ENCODE measurements at places on chromosomes 5 and 9.

DNA sequence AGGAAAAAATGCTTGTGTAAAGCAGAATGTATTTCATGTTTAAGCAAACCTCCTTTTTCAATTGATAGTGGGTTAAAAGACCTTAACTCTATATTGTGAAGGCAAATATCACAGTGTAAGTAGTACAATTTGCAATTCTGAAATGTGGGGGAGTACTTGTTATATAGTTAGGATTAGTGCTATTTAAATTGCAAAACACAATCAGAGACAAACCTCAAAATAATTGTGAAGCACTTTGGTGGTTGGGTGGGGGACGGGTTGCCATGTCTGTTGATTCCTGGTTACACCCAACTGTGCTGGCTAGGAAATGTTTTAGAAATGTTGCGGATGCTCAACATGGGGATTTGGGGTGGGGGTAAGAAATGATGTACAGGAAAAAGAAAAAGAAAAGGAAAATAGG is 37.4 kb downstream of the EGFLAM start:
- no peak for DNase-seq

DNA sequence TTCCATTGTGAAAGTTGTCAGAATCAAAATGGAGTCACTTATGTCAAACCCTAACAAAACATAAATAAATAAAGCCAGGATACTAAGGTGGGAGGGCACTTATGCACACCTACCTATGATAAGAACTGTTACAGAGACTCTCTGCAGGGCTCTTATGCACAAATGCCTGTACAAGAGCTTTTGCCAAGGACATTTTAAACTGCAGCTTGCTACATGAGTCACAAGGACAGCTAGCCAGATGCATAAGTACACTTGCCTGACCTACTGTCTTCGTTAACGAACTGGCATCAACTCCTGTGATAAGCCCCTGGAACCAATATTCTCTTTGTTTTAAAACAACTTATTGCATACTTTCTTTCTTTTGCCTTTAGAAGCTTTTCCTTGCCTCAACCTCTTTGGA is 152.9 kb upstream of the SPEF2 start:
- DNase-seq: no peak

DNA sequence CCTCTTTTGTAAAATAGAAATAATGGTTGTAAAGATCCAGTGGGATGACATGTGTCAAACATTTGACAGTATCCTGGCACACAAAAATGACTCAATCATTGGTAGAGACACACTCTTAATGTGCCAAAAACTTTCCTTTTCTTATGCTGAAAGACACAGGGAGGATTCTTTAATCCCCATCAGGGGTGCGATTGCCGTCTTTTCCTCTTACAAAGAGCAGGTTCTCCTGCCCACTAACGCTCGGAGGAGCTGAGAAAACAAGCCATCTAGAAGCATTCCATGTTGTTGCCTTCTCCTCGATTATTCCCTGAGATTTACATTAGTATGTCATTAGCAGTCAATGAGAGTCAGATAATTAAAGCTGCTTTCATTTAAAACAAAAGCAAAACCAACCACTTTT is 342.6 kb upstream of the CCNH start:
- DNase-seq: no peak

- DNase-seq: no peak
Observed at GRCh38 chr5:160463740-160464465, 42.2 kb downstream of the PTTG1 start.

GRCh38 chr5:52796516-52797103 is 8.9 kb downstream of the ITGA1 start:
- no peak for DNase-seq

GRCh38 chr9:121294866-121295661 is 27.1 kb downstream of the GSN start:
- no peak for DNase-seq

DNA sequence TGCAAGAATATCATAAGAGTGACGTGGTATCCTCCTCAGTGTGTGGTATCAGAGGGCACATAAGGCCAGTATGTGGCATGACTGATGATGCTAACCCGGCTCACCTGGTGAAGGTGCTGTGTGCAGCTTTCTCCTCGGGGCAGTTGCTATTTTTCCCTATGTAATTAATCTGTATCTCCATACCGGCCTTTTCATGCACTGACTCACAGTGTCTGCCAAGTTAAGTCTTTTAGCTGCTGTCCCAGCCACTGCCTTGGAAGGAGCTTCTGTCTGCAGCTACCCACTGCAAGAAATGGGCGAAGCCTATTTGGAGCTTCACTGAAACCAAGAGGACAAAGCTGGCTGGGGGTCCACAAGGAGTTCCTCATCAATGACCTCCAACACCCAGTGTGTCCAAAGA is 46.0 kb downstream of the NXNL2 start:
- DNase-seq: no peak

GRCh38 chr9:101201630-101202029 is 173.1 kb downstream of the PLPPR1 start:
- DNase-seq: no peak

GRCh38 chr5:158383486-158383885 is 524.5 kb upstream of the CLINT1 start:
- no peak for DNase-seq

DNA sequence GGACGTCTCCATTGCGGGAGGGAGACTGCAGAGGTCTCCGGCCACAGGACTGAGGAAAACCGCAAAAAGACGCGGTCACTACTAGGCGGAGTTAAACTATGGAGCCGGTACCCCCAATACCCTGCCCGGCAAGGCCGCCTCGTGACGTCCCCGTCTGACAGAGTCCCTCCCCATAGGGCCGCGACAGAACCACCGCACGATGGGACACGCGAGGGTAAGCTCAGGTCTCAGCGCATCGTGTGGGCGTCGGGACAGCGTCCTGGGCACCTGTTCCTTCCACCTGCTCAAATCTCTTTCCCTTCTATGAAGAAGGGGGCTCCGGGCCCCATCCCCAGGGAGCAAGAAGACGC is 35.2 kb upstream of the GLDC start:
- peak; percentile 84 for DNase-seq

- no peak for DNase-seq
Observed at GRCh38 chr5:78916044-78916443, 69.1 kb downstream of the ARSB start.

DNA sequence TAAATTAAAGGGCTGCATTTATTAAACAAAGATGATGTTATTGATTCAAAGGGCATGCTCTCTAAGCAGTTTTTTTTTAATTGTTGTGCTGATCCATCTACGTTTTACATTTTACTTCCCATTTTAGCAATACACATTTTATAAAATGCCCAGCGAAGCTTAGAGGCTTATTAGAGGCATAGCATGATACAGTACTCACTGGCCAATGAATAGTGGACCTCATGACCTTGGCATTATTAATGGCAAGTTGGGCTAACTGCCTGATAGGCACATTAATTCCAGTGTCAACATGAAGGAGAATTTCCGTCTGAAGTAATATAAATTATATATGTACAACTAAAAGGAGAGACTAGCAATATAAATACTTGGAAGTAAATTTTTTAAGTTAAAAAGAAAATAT is 837.2 kb downstream of the EFNA5 start:
- no peak for DNase-seq

- peak; percentile 79 for DNase-seq
Observed at GRCh38 chr5:77143998-77144836, 57.1 kb upstream of the ZBED3 start.

DNA sequence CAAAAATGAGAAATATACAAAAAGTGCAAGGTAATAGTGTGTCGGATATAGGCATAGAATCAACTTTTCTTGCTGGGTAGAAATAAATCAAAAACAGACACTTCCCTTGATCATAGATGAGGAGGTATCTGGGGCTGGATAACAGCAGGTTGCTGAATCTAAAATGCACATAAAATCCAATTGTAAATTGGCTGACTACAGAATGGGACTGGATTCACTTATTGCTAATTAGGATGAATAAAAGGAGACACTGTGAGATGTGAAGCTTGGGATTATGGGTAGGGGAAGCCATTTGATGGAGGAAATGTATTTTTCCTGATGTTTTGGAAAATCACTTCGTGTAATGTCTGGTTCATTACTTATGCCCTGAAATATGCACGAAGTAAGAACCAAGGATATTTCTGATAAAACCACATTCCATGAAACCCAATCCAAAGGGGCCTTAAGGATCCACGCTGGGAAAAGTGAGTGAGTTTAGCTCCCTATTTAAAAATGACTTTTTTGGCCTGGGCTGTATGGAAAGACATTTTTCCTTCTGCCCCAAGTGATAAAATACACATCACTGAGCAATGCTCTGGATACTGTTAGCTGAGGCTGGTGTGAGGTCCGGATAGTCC is 136.1 kb downstream of the MARCHF11 start:
- DNase-seq: no peak

DNA sequence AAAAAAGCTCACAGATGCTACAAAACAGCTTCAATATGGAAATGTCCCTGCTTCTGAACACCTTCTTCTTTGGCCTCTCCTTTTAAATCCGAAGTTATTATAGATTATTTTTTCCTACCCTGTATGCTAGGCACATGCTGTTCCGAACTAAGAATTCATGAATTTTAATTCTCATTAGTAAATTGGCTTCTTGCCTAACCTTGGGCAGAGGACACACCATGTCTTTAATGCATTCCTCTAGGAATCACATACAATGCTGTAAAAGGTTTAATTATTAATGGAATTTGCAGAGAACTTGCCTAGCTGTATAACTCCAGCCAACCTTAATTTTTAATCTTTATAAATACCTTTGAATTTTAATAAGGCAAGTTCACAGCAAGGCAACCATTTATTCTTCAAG is 234.4 kb downstream of the NTRK2 start:
- no peak for DNase-seq

DNA sequence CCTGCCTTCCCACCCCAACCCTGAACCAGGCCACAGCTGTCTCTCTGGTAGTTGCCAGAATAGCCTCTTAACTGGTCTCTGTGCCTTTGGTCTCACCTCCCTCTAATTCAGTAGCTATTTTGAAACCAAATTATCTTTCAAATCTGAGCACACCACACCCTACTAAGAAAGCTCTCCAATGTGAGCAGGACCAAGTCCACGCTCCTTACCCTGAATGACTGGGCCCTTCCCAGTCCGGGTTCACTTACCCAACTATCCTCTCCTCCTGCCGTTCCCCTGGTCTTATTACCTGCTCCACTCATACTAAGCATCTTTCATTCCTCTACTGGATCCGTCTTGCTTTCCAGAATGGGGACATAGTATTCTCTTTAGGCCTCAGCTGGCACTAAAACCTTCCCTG is 16.8 kb downstream of the ANKH start:
- no peak for DNase-seq

DNA sequence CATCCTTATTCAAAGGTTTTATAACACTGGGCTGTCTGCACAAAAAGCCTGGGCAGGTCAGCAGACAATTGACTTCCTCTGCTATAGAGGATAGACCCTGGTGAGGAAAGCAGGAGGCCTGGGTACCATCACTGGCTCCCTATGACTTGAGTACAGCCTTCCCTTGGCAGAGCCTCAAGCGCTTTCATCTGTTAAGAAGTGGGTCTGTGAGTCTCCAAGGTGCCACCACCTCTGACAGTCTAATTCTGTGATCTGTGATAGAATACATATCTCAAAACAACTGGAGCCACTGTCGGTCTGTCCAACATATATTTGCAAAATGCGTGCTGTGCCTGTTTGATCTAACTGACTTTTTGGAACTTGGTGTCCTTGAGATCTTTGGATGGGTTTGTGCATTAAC is 52.2 kb downstream of the C9orf152 start:
- DNase-seq: no peak

GRCh38 chr9:135582541-135582940 is 21.0 kb downstream of the PAEP start:
- DNase-seq: no peak

DNA sequence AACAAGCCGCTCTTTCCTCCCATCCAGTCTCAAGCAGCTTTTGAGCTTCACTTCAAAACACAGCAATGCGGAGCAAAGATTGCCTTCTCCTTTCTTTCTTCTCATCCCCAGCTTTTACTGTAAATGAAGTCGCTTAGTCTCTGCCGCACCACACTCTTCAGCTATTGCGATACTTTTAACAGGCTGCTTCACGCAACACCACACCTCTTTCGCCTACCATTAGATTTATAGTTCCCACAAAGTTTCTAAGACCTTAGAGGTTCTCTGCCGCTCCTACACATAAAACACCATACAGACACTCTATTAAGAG is 711 bp downstream of the PGGT1B start:
- no peak for DNase-seq

DNA sequence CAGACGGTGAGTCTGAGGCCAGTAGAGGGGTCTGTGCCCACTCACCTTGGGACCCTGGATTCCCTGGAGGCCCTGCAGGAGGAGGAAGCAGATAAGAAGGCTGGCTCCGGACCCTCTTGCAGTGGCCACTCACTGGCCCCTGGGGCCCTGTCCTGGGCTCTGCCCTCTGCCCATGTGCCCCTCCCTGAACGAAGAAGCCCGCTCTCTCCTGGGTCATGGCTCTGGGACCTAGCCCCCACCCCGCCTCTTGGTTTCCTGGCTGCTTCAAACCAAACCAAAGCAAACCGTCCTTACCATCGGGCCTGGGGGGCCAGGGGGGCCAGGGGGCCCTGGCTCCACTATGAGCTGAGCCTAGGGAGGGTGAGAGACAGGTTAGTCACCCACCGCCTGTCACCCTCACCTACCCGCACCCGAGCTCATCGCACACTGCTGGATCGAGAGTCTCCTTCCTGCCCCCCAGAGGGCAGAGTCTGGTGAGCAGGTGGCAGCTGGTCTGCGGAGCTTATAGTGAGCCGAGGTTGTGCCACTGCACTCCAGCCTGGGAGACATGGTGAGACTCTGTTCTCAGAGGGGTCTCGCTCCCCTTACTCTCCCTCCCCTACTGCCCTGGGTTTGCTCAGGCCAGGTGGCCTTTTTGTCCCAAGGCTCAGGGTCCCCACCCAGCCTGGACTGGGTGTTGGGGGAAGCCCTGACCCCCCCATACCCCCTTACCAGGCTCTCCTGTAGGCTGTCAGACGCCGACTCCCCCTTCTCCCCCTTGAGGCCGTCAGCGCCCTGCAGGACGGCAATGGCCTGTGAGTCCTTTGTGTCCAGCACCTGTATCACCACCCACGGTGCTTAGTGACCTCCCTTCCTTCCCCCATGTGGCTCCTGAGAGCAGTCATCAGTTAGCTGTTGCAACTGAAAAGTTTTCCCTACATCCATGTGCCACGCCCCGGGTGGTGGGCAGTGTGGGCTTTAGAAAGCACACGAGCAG is 15.2 kb upstream of the PHYKPL start:
- DNase-seq: peak; percentile 55

GRCh38 chr9:135204177-135204576 is 116.7 kb downstream of the OLFM1 start:
- no peak for DNase-seq

DNA sequence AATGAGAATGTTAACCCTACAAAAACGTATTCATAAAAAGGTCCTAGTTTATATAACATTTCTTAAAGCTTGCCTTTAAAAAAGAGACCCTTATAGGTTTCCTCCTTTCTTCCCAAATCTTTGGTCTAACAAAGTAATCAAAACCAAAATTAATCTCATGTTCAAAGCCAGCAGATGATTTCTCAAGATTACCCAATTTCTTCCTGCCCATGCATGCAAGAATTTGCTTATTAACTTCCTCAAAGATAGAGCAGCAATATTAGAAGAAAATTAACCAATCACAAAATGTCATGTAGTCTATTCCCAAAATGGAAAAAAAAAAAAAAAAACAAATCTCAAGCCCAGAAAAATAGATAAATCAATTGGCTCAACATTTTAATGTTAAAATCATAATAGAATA is 114.9 kb downstream of the MLLT3 start:
- no peak for DNase-seq

GRCh38 chr5:6788956-6789649 is 75.9 kb downstream of the TENT4A start:
- DNase-seq: no peak

- no peak for DNase-seq
Observed at GRCh38 chr5:137665678-137666460, 70.0 kb downstream of the KLHL3 start.
